NCI-H2029 (cell line): ENCODE measurements at places on chromosomes 1 and 21.

DNA sequence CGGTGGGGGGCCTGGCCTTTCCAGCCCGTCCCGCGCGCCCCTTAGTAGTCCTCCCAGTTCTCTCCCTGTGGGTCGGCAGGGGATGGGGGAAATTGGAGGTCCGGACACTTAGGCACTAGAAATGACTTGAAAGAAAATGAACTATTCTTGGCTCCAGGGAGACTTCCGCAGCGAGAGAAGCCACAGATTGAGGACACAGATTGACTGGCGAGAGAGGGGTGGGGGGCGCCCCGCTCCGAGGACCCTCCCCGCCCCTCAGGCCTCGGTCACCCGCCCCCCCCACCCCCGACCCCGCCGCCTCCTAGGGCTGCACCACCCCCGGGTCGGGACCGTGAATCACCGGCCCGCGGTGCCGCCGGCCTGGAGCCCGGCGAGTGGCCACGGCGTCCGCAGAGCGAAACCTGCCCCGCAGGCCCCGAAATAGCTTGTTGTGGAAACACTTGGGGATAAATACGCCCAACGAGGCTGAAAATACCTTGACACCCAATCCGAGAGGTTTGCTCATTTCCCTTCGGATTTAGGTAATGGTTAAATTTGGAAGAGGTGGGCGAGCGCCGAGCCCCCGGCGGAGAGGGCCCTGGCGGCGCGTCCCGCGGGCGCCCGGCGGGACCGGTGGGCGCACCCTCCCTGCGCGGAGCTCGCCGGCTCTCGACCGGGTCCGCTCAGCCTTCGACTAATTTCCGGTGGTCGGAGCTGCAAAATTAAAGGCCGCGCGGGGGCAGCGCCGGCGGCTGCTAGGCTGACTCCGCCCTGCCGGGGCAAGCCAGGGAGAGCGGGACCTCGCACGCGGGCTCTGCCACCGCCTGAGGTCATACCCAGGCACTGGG is at the start of gene GFI1:
Gene GFI1, minus strand, starts transcription at position 675 of the 827 bp plus-strand sequence. CDS start 3,438 bp downstream, outside the sequence.
- DNase-seq: peak; percentile 59

DNA sequence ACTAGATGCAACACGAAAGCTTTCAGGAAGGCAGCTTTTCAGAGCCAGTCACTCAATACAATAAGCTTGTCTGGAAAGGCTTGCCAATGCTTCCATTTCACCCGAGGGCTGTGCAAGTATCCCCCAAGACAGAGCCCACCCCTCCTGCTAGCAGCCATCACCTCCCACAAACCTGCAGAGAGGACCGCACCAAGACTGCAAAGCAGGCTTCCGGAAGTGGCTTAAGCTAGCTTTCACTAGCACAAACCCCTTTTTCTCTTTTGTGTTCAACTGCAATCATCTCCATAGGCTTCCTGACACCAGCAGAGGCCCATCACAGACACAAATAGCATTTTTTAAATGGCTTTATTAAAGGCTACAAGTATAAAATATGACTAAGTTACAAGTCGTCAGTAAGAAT is 31.5 kb downstream of the C1orf198 start:
- DNase-seq: no peak

- DNase-seq: peak; percentile 33
Observed at GRCh38 chr1:55143684-55144083, 71.5 kb downstream of the USP24 start.

- DNase-seq: no peak
Observed at GRCh38 chr1:85085417-85085816, 37.1 kb upstream of the MCOLN3 start.

DNA sequence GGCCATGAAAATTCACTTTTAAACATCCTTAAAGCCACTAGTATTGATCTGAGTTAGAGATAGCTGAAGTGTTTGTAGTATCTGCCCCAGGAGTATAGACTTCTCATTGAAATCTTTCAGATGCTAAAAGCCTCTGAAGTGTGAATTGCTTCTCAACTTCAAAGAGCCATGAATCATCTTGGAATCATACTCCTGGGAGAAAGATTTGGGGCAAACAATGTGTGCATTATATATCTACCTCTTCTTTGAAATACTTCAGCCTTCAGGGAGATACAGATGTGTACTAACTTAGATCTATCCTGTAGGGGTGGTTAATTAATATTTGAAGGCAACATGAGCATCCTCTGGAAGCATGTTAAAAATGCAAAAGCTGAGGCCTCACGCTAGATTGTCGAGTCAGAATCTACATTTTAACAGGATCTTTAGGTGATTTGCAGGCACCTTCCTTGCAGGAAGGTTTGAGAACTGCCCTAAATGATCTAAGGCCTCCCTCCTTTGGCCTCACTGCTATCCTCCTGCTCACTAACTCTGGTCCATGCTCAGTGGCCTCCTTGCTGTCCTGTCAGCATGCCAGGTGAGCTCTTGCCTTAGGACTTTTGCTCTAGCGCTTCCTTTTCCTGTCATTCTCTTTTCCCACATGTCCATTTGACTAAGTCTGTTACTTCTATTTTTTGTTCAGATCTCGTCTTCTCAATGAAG is 6.0 kb upstream of the SCYL3 start:
- DNase-seq: no peak

GRCh38 chr21:29025328-29025713 is 853 bp downstream of the USP16 start:
- DNase-seq: no peak

GRCh38 chr1:80163686-80164085 is 1157.2 kb upstream of the ADGRL4 start:
- DNase-seq: no peak

DNA sequence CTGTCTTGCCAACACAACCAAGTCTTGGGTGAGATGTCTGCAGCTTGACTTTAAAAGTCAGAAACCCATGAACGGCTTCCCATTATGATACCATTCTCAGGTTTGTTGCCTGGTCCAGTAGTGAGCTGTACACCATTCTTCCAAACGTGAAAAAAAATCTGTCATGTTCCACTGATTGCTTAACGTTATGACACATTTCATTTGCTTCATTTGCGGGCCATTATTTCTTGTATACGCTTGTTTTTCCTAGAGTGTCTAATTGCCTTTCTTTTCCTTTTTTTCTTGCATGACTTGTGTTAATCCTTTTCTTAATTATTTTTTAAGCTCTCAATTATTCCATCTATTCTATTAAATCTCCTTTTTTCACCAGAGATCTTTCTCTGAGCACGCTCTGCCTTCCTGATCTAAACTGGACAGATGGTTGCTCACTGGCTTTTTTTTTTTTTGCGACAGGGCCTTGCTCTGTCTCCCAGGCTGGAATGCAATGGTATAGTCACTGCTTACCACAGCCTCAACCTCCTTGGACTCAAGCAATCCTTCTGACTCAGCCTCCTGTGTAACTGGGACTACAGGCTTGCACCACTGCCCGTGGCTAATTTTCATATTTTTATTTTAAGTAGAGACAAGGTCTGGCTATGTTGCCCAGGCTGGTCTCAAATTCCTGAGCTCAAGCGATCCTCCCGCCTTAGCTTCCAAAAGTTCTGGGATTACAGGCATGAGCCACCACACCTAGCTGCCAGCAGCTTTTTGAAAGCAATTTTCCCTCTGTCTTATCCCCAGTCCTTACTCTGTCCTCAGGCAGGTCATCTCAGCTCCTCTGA is 31.7 kb upstream of the CAMTA1 start:
- DNase-seq: no peak

GRCh38 chr1:92901699-92902405 is 59.4 kb downstream of the DIPK1A start:
- peak; percentile 83 for DNase-seq

- peak; percentile 73 for DNase-seq
Observed at GRCh38 chr1:200510228-200510623, 100.4 kb upstream of the ZNF281 start.

GRCh38 chr1:221032637-221033280 is 153.5 kb downstream of the HLX start:
- no peak for DNase-seq

GRCh38 chr21:41280115-41280919 is 36.3 kb upstream of the FAM3B start:
- DNase-seq: no peak

DNA sequence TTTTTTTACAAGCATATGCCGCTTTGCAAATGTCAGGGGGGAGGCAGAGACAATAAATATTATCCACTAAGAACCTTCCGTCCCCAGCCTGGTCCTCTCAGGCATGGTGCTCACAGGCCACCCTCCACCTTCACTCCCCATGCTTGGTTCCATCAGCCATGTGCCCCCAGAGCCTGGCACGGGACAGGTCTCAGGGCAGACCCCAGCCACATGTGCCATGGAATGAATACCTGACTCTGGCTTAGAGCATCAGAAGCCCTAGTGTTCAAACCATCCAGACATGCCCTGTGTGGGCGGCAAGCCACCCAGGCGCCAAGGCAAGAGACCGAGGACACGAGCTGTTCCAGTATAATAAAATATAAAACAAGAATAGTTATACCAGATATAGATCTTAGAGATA is 5.4 kb downstream of the LSS start:
- no peak for DNase-seq

DNA sequence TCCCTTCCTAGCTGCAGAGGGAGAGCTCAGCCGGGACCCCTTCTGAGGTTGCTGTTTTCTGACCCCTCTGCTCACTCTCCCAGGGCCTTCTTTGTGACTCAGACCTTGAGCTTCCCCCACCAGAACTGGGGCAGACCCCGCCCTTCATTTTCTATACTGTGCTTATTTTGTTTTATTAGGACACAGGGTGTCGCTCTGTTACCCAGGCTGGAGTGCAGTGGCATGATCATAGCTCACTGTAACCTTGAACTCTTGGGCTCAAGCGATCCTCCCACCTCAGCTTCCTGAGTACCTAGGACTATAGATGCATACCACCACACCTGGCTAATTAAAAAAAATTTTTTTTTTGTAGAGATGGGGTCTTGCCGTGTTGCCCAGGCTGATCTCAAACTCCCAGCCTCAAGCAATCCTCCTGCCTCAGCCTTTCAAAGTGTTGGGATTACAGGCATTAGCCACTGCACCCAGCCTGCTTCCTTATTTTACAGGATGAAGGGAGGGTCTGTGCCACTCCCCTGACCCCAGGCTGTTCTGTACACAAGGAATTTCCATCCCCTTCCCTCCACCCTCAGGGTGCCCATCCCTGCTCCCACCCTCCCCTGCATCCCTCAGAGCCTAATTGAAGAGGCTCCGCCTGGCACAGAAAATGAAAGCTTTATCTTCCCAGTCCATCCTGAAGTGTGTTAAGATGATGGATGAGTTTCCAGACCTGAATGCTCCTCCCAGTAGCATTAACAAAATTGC is 195.2 kb upstream of the POU3F1 start:
- no peak for DNase-seq

GRCh38 chr1:212565079-212565478 is 43.5 kb upstream of the ATF3 start:
- no peak for DNase-seq

GRCh38 chr1:204265665-204266064 is 51.9 kb upstream of the GOLT1A start:
- DNase-seq: no peak

GRCh38 chr1:30064547-30064946 is 658.8 kb downstream of the MATN1 start:
- DNase-seq: no peak

- no peak for DNase-seq
Observed at GRCh38 chr1:70887936-70888335, 159.7 kb downstream of the PTGER3 start.

- DNase-seq: no peak
Observed at GRCh38 chr1:109759513-109760334, 4.0 kb downstream of the EPS8L3 start.

GRCh38 chr1:22239378-22239777 is 96.5 kb upstream of the WNT4 start:
- DNase-seq: no peak

- DNase-seq: peak; percentile 84
Observed at GRCh38 chr1:40704817-40705733, 13.6 kb downstream of the NFYC start.

DNA sequence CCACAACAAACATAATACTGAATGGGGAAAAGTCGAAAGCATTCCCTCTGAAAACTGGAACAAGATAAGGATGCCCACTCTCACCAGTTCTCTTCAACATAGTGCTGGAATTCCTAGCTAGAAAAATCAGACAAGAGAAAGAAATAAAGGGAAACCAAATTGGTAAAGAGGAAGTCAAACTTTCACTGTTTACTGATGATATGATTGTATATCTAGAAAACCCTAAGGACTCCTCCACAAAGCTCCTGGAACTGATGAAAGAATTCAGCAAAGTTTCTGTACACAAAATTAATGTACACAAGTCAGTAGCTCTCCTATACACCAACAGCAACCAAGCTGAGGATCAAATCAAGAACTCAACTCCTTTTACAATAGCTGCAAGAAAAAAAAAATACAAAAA is 6.9 kb upstream of the F13B start:
- DNase-seq: no peak

DNA sequence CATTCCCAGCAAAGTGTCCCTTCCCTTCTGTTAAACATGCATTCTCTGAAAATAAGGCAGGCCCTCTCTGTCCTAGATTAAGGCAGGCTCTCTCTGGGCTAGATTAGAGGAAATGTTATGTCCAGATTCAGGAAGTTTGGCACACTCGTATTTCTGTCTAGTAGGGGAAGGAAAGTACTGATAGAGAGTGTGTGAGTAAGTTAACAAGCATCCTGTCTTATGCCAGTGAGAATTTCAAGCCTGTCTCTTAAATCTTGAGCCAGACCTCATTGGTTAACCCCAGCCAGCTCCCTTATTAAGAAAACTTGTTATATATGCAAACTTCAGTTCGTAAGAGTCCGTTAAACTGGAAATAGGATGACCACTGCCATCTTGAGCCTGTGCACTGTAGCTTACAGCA is 31.6 kb downstream of the IGSF5 start:
- no peak for DNase-seq

DNA sequence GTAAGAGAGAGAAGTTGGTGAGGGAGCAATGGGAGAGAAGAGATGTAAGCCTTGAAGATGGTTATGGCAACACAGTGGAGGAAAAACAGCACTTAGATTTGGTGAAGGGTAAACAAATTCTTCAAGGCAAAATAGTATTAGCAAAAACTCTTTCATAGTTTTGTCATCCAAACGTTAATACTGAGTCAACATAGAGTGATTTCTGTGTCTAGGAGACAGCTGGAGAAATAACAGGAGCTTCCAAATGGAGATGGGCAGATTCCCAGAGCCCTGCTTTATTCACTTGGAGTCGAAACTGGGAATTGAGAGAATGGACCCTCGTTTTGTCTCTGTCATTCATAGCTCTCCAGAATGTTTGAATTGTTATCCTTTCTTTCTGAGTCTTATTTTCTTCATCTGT is 68.3 kb downstream of the PLA2G4A start:
- no peak for DNase-seq

- peak; percentile 78 for DNase-seq
Observed at GRCh38 chr1:51316113-51316845, 14.1 kb downstream of the TTC39A start.

- peak; percentile 44 for DNase-seq
Observed at GRCh38 chr1:203268901-203269653, 36.2 kb upstream of the BTG2 start.

DNA sequence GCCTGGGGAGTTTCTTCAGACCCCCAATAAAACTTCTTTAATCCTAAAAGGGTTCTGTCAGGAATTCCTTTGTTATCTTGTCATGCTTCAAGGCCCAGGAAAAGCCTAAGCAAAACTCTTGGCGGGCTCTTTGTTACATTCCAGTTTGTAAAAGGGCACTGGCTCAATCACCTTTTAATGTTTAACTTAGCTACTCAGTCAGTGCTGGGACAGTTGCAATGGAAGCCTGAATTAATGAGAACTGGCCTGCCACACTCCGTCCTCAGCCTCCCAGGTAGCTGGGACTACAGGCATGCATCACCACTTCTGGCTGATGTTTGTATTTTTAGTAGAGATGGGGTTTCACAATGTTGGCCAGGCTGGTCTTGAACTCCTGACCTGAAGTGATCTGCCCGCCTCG is 21.3 kb upstream of the ASB17 start:
- DNase-seq: no peak

- no peak for DNase-seq
Observed at GRCh38 chr1:180194546-180195207, 35.4 kb upstream of the LHX4 start.
